NCI-H1436 treated with DMSO at 0.1 percent for 48 hours (cell line): ENCODE measurements at places on chromosomes 12 and 14.

DNA sequence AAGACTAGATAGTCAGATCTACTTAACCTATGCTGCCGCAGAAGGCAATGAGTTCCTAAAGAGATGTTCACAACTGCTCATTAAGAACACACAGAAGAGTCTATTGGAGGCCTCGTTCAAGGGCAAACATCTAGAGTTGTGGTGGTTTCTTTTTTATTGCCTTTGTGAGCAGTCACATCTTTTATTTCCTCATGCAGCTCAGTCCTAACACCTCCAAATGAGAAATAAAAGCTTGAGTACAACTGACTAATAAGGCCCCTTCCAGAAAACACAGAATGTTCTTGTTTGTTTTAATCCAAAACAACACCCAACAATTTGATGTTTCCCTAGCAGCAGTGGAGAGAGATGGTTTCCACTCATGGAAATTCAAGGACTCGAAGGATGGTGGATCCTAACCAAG, 123.5 kb upstream of the NOS1 start:
- DNase-seq, result no peak

DNA sequence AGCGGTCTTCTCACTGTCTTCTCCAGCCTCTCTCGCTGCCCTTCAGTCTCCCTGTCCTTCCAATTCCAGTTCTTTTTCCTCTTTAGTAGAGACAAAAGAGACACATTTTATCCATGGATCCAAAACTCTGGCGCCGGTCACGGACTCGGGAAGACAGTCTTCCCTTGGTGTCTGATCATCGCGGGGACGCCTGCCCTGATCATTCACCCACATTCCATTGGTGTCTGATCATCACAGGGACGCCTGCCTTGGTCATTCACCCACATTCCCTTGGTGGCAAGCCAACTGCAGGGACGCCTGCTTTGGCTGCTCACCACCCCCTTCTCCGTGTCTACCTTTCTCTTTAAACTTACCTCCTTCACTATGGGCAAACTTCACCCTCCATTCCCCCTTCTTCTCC, 619.5 kb downstream of the RERGL start:
- DNase-seq, result no peak

- DNase-seq, result no peak
Observed at GRCh38 chr14:69615496-69616407, 4.4 kb downstream of the SUSD6 start.

DNA sequence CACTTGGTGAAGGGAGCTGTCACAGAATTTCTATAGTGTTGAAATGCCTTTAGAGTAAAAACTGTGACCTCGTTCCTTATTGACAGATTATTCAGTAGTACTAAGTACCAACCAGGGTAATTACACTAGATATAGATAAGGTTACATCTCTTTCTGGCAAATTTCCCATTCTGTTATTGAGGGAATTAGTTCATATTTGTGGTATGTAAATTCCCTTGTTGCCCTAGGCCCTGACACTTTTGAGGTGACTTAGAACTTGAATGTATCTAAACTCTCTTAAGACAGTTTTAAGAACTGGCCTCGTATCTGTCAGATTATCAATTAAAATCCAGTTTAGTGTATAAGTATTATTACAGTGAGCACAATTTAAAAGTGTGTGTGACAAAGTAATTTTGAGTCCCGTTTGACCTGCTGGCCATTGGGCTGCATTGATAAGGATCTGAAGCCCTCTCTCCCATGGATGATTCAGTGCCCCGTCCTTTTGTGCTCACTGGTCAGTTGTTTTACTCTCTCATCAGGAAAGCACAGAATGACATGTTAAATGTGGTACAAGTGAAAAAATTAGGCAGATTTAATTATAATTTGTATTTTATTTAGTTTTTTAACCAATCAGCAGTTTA, 123.2 kb downstream of the GPR135 start:
- DNase-seq, result no peak

DNA sequence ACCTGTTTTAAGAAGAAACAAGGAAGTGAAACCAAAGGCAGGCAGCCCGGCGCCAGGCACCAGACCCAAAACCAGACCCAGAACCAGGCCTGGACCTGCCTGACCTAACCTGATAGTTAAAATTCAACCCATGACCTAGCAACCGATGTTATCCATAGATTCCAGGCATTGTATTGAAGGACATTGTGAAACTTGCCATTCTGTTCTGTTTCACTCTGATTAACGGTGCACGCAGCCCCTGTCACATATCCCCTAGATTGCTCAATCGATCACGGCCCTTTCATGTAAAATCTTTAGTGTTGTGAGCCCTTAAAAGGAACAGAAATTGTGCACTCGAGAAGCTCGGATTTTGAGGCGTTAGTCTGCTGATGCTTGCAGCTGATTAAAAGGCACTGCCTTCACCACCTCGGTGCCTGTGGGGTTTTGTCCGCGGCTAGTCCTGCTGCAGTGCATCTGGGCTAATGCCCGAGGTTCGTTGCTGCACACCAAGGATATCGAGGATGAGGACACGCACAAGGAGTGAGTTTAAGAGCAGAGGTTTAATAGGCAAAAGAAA, 262.5 kb upstream of the TMEM132C start:
- DNase-seq, result no peak

- no peak for DNase-seq
Observed at GRCh38 chr14:72771561-72771960, 122.3 kb downstream of the DPF3 start.

DNA sequence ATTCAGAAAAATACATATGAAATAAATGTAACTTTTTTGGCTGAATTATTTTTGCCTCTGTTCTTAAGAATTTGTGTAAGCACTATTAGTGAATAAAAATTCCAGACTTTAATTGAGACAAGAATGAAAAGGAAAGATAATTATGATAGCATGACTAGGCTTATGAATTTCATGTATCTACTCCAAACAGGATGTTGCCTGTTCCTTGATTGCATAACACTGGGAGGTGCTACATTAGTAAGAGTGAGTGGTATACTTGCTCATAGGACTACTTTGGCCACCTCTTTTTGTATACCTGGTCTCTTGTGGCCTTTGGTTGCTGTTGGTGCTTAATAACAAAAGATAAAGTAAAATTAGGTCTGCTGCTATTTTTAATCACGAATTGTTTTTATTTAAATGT, 112.8 kb downstream of the NAV3 start:
- no peak for DNase-seq

GRCh38 chr14:88554457-88555286, at the start of gene PTPN21:
PTPN21 (minus strand) TSS chr14:88555007; CDS start chr14:88550417, 4,590 bp downstream.
- DNase-seq, result no peak
